GM12865 (cell line): ENCODE measurements at places on chromosomes 11 and 22.

DNA sequence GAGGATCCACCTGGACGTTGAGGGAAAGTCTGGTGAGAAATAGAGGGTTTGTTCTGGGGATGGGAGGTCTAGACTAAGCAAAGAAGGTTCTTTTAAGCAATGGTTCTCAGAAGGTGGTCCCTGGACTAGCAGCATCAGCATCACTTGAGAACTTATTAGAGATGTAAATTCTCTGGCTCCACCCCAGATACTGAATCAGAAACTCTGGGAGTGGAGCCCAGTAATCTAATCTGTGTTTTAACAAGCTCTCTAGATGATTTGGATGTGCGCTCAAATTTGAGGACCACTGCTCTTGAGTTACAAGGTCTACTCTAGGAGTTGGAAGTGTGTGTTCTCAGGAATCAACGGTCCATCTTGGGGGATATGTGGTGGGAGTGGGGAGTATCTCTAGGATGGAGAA, 3.3 kb upstream of the ABCG4 start:
- DNase-seq = no peak

GRCh38 chr22:36252754-36253522, at the start of gene APOL1:
Gene APOL1, plus strand, starts transcription at chr22:36253133. Its CDS starts 1,823 bp downstream, at chr22:36254956.
- DNase-seq = peak; percentile 73

GRCh38 chr22:32144496-32145274, 14.4 kb downstream of the C22orf42 start:
- DNase-seq = no peak

DNA sequence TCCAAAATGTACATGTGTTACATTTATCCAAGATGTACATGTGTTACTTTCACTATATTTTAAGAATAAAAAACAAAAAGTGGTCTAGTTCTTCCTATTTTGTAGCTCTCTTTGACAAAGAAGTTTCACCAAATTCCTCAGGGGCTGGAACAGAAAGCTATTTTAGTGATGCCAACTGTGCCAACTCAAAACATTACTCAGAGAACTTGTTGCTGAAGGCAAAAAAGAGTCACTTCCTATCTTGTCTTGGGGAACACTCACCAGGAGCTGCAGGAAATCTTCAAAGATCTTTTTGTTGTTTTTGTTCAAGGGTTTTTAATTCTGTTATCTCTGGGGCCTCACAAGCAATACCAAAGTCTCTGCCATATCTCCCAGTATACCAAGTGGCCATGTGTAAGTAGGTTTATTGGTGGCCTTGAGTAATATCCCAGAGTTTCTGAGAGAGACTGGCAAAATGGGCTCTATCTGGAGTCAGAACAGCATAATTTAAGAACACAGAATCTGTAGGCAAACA, 13.6 kb upstream of the EED start:
- no peak for DNase-seq

- no peak for DNase-seq
Observed at GRCh38 chr22:49568751-49569285, 258.9 kb downstream of the BRD1 start.
